ENCODE measurements at places on chromosomes 4 and X.
A peak's percentile ranks its signal among the peaks of the same experiment; 100 is the strongest.

DNA sequence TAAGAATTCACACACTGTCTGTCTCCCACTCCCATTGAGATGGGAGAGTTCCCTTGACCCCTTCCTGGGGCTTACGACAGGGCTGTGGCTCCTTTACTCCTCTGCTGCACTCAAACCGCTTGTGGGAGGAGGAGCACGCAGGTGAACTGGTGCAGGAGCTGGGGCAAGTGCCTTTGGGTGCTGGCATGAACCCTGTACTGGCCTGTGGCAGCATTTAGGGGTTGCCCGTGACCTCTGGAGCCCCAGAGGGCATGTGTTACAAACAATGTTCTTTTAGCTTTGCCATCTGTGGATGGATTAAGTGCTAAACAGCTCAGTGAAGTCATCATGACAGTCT, 21.8 kb upstream of the FTHL17 start:
- DNase-seq = no peak

- DNase-seq = no peak
These were observed 411.2 kb downstream of the SPOCK3 start for GRCh38 chr4:166823126-166823525.

- DNase-seq = no peak
These were observed 52.2 kb downstream of the IL1RAPL1 start for GRCh38 chrX:28639451-28639850.

DNA sequence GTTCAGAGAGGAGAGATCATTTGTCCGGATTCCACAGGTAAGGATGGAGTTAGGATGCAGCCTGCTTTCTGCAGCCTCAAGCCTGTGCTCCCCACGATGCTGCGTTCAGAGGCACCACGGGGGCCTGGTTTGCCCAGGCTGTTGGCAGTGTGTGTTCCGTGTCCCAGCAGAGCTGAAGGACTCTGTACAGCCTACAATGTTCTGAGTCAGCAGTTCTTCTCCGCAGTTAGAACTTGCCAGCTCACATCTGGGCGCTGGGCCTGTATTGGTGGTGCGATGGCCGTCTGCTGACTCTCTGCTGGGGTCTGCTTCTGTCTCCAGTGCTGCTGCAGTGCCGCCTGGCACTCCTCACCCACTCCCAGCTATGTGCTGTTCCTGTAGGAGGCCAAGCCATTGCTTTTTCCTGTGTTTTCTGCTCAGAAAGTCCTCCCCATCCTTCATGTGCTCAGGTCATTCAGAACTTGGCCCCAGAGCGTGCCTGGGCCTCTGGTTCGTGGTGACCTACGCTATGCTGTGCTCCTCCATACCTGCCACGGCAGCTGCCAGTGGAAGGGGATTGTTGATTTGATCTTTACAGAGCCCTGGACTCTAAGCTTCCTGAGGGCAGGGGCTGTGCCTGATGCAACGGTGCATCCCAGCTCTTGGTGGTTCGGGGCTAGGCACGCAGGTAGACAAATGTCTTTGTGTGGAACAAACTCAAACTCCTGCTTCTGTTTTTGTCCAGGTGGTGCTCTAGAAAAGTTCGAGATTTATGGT, 42.6 kb upstream of the TADA2B start:
- no peak for DNase-seq

DNA sequence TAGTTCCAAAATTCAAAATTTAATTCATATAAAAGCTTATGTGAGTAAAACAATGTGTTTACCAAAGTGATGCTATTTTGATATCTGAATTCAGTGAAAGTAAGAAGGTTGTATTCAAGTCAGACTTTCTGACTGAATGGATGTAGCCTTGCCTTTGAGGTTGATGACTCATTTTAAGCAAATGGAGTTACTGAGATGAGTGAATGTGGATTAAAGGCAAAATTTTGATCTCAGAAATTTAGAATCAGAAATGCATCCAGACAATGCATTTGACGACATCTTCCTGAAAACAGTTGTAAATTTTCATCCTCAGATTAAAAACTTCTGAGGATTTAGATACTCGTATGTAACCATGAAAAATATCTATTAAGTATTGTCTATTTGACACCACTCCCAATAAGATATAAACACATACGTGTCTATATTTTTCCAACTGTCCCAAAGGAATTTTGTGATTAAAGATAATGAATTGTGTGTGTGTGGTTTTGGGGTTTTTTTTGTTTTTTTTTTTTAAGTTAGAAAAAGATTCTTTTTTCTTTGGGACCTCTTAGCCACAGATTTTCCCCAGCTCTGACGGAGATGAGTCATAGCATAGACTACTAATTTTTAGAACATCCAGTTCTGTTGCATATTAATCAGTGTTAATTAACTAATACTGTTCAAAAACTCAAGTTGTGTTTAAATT, 34.4 kb downstream of the NFKB1 start:
- DNase-seq = no peak

DNA sequence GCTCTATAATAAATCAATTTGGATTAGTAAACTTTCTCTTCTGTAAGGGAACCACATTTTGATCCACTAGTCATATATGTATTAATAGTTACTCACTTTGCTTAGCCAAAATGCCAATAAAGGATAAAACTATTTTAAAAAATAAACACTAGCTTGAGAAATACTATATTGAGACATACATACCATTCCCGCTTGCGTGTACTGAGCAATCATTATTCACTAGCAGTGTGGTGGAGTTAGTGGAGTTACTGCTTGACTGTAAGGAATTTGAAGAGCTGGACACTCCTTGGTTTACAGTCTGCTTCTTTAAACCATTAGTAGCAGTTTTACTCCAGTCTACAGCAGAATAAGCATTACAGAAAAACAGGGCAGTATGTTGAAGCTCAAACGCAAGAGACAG, 10.8 kb upstream of the PHKA2 start:
- DNase-seq = peak; percentile 37

- DNase-seq = no peak
These were observed 825 bp upstream of the RASGEF1B start for GRCh38 chr4:81472281-81473182.

GRCh38 chr4:58600290-58600689, 1490.1 kb upstream of the IGFBP7 start:
- DNase-seq = no peak

- peak; percentile 9 for DNase-seq
These were observed at the start of gene PLA2G12A for GRCh38 chr4:109729718-109730618. TSS of gene PLA2G12A (minus strand) at chr4:109730070. CDS start at chr4:109729809, 261 bp downstream.

GRCh38 chr4:158704274-158704673, 18.9 kb downstream of the PPID start:
- no peak for DNase-seq

- no peak for DNase-seq
These were observed 871.7 kb downstream of the FAM133A start for GRCh38 chrX:94545722-94546121.

- DNase-seq = no peak
These were observed 24.0 kb downstream of the AFM start for GRCh38 chr4:73505567-73505966.

DNA sequence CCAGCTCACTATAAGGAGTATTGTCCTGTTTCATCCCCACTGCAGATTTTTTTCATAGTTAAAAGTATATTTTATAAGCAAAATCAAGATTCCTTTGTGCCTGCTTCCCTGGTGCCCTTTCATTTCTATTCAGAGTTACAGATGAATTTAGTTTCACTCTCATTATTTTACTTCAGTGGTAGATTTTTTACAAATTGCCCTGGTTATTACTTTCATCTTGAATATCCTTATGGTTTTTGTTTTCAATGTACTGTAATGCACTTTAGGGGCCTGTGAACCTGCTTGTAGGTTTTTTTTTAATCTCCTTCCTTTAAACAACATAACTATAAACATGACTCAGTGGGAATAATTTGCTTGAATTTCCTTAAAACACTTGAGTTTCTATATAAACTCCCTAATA, 126.8 kb downstream of the GPR143 start:
- no peak for DNase-seq

GRCh38 chr4:8195841-8196458, 3.1 kb upstream of the SH3TC1 start:
- no peak for DNase-seq

GRCh38 chrX:141467442-141467841, 117.1 kb downstream of the SPANXA1 start:
- DNase-seq = no peak

GRCh38 chr4:148730766-148731165, 288.6 kb upstream of the NR3C2 start:
- DNase-seq = no peak

GRCh38 chr4:145178740-145179280, 1.6 kb downstream of the OTUD4 start:
- DNase-seq = no peak

DNA sequence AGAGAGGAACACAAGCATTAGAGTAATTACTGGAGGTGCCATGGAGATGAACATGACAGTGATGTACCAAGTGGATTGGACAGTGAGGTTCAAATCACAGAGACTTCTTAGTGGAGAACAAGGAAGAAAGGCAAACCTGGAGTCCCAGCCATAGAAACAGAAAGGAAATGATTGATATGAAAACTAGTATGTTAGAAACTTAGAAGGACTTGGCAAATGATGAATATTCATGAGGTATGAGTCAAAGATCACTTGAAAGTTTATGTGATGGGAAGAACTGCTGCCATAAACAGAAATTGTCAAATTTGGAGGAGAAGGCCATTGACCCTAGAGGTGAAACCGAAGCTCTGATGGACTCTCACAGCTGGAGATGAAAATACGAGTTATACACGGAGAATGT, 88.2 kb downstream of the PHOX2B start:
- DNase-seq = no peak

- no peak for DNase-seq
These were observed 15.2 kb upstream of the ARHGAP24 start for GRCh38 chr4:85459736-85460135.

- DNase-seq = no peak
These were observed 62.4 kb upstream of the TBC1D14 start for GRCh38 chr4:6847178-6847577.

- no peak for DNase-seq
These were observed at the start of gene NPFFR2 for GRCh38 chr4:72031868-72032608. TSS of gene NPFFR2 (plus strand) at chr4:72032000. CDS start at chr4:72128592, 96,592 bp downstream.

DNA sequence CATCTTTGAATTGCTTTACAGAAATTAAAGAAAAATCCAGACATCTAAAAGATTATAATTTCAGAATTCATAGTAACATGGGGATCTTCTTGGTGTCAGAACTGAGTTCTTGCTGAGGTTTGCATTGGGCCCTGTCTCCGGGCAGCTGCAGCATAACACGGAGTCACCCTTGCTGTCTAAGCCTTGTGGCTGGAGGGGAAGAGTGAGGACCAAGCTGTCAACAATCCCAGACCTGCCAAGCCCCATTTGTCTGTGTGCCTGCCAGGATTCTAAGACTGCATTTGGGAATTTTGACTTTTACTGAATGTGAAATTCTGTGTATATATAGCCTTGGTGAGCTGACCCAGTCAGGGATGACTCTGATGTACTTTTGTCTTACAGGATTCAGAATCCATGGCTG, 25.2 kb upstream of the NAP1L5 start:
- no peak for DNase-seq

GRCh38 chr4:120850018-120850599, 72.4 kb downstream of the PRDM5 start:
- peak; percentile 47 for DNase-seq

GRCh38 chrX:106626789-106627188, 15.0 kb downstream of the RADX start:
- DNase-seq = no peak

GRCh38 chrX:3257471-3257870, 89.0 kb downstream of the MXRA5 start:
- DNase-seq = no peak

DNA sequence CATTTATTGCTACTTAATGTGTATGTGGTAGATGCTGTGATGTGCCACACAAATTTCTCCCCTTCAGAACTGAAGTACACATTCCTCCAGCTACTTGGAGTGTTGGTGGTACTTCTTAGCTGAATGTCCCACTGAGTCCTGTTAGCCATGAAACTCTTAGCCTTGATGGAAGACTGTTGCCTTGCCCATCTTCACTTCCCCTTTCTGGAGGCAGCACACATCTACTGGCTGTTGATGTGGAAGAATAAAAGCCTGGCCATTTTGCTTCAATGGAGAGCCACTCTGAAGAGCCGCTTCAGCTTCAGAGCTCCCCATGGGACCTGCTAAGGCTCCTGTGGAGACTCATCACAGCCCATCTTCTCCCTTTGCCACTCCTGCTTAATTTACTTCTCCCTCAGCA, 157.7 kb upstream of the PITX2 start:
- no peak for DNase-seq

GRCh38 chrX:124341396-124342132, 4.8 kb upstream of the SH2D1A start:
- DNase-seq = no peak

- no peak for DNase-seq
These were observed 47.1 kb downstream of the CHIC2 start for GRCh38 chr4:54017308-54017707.

- no peak for DNase-seq
These were observed 70.7 kb upstream of the GATB start for GRCh38 chr4:151831526-151831925.

DNA sequence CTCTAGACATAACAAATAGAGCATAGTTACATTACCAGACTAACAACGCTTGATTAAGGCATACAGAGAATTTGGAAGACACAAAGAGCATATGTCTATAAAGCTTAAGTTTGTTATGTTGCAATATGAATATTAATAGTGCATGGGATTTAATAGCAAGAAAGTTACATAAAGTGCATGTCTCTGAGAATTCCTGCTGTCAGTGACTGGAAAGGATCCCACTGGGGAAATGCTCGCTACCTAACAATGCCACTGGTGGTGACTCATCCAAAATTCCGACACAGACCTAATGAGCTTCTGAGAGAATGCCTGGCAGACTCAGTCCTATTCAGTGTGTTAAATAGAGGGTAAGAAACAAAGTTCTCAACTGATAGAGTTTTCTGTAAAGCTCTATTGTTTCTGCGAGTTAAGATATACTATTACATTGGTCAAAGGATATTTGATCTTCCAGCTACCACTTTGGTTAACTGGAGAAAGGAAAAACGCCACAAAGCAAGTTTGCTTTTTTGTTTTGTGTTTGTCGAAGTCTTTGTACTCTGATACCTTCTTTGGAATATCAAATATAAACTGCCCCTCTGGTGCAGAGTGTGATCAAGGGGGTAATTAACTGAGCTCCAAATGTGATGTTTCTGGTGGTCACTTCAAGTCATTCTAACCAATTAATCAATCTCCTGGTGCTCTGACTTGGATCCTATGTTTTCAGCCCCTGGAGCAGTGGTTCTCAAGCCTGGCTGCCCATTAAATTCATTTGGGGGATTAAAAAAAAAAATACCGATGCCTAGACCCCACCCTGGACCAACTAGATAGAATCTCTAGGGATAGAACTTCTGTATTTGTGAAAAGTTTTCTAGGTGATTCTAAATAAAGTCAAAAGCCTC, 107.9 kb downstream of the PALLD start:
- no peak for DNase-seq

GRCh38 chr4:39924014-39924413, 53.7 kb downstream of the PDS5A start:
- DNase-seq = no peak

- DNase-seq = no peak
These were observed 307.9 kb downstream of the C4orf33 start for GRCh38 chr4:129403848-129404247.

DNA sequence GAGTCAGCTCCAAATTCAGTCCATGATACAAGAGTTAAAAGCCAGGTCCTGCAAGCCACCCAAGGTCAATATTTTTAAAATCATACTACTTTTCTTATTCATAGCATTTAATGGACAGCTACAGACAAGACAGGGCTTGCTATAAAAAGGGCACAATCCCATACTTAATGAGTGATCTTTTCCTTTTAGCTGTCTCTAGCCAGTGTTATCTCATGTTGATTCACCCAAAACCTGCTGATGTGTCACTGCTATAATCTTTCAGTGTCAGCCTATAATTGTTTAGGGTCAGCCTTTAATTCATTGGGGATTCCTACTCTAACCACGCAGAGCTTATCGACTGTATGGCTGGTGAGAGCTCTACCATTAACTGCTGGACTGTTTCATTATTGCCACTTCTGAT, 51.2 kb upstream of the HCCS start:
- DNase-seq = no peak
